Activated T-helper 2 cell treated with anti-CD3 and anti-CD28 coated beads, Interferon-gamma antibody, Interleukin-2, Interleukin-4, amounts not matched to agents 10 μg/mL and 5 μg/mL and 100 μg/mL, durations not matched to agents 14 hours and 24 hours and 36 hours (primary cell): ENCODE measurements at places on chromosomes 2 and 18. TPM values are rescaled to one million over a fixed set of nuclear protein-coding genes. Genes with fewer than 3 reads are reported as not detected.

Gene TRIM43B
- total RNA-seq, result not detected in 2 replicates

Gene BBS5
- 3.2 and 3.3 TPM in 2 replicates for total RNA-seq

Gene SLC38A11
- not detected in 2 replicates for total RNA-seq

Gene CDK15
- not detected in 2 replicates for total RNA-seq

Gene APOB
- not detected in 2 replicates for total RNA-seq

Gene WDR75
- total RNA-seq, result 90.7 and 94.4 TPM in 2 replicates
